ENCODE measurements at places on chromosomes 12 and 14.
A peak's percentile ranks its signal among the peaks of the same experiment; 100 is the strongest.

- DNase-seq, result no peak
These were observed 29.2 kb upstream of the EPS8 start for GRCh38 chr12:15818418-15818817.

GRCh38 chr14:64826333-64826732, 53.4 kb downstream of the SPTB start:
- DNase-seq, result no peak

DNA sequence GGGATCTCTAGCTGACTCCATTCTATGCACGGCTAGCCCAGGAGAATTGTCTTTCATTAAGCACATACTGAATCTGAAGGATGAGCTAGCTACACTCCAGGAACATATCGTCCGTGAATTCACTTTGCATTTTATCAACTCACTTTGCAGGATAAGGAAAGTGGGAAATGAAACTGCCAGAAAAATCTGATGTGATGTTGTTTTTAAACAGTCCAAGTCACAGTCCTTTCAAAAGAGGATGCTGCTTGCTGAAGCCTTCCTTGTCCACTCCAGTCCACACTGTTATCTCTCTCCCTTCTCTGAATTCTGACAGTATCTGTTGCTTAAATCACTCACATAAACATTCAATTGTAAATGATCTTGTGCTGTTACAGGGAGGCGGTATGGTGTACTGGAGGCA, 12.7 kb upstream of the TMCC3 start:
- no peak for DNase-seq

DNA sequence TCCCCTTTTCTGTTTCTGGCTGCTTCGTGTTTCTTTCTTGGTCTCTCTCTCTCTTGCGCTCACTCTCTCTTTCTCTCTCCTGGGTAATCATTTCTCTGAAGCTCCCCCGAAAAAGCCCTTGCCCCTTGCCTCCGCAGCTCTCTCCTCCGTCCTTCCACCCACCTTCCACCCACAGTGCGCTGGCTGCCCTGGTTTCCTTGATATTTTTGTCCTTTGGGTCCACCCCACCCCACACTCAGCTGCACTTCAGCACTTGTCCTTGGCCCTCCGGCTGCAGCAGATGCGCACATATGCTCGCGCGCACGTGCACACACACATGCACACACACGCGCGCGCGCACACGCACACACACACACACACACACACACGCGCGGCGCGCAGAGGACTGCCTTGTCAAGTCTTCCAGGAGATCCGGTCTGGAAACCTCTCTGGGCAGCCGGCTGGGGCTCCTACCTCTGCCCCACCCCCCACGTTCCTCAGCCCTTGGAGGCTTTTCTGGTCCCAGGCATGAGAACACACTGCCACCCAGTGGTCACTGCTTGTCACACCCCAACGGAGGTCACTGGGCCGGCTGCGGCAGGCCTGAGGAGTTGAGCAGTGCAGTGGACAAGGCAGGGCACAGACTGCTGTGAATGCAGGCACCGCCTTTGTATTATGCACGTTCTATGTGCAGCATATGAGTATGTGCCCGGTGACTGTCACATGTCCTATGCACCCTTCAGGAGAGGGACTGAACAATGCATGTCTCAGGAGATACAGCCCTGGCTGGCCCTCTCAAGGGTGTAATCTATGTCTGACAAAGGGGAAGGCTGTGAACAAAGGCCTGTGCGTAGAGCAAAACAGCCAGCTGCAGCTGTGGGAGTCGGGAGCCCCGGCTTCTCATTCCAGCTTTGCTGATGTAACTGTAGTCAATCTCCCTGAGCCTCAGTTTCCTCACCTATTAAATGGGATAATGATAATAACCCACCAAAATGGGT, 6.5 kb downstream of the LAG3 start:
- peak; percentile 94 for DNase-seq

GRCh38 chr12:58087423-58088127, 146.2 kb downstream of the ATP23 start:
- DNase-seq, result no peak

DNA sequence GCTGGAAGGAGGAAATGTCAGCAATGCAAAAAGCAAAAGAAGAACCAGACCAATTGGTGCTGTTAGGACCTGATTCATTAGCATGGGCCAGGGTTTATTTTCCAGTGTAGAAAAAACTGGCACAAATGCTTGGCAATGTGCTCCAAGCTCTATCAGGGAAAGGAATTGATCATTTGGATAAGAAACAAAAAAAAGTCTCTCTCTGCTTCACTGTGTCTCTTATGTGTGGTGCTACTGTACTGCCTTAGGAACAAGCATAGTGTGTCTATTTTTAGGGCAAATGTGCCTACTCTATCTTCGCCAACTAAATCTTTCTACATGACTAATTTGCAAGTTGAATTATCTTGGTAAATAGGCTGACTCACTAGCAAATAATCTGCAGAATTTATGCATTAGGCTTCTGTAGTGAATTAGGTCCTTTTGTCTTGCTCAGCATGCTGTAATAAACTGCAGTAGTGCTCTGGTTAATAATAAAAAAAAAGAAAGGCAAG, 236.7 kb downstream of the MDGA2 start:
- DNase-seq, result no peak

Measured in activated CD4-positive, alpha-beta memory T cell treated with anti-CD3 and anti-CD28 coated beads for 36 hours (primary cell).